CD4-positive, alpha-beta T cell (primary cell): ENCODE measurements at places on chromosomes 7 and 10.

DNA sequence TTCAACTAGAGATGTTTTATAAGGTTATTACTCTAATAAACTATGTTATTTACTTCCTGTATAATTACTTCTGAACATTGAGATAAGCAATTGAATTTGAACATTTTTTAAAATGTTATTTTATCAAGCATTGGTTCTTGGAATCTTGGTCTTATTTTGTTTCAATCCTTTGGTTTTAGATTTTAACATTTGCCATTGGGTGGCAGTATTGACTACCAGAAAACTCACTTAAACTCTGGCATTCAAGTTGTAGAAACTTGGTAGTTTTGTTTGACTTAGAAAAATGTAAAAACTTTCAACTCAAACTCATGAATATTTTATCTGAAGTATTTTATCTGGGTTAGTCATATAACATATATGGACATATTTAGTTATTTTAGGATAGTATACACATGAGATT lies 48.1 kb downstream of the ATRNL1 start:
- DNase-seq = no peak

DNA sequence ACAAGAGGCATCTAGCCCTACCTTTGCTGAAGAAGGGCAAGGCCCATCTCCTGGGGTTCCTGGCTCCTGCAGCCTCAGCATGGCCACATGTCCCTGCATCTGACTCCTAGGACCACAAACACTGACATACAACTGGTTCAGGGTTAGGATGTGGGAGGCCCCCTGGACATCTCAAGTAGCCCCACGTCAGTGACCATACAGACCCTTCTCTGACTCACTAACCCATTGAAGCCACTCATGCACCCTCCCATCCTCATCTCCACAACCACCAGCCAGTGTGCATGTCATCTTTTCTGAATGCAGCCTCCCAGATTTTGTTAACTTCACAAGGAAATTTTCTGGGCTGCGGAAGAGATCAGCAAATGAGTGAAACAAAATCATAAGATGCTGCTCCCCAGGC lies 18.2 kb downstream of the TMEM176B start:
- no peak for DNase-seq

GRCh38 chr7:123054357-123055133 lies 59.0 kb upstream of the TAS2R16 start:
- no peak for DNase-seq

- DNase-seq = no peak
These were observed 89.2 kb downstream of the WDR11 start for GRCh38 chr10:120940299-120940900.

- DNase-seq = no peak
These were observed 287.8 kb downstream of the PHF14 start for GRCh38 chr7:11261470-11261869.

DNA sequence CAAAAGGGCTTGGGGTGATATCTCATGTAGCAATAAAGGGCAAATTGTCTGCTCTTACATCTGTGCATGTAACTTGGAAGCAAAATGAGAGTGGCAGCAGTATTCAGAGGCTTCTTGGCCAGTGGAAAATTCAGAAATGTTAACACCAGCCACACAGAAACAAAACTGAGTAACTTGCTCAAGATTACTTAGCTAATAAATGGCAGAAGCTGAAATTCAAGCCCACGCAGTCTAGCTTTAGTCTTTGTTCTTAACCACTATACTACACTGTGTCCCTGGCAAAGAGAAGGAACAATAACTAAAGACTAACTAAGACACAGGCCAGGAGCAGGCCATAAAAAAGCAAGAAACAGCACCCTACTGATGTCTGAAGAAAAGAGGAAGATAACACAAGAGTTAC lies 185.9 kb upstream of the ASAH2 start:
- DNase-seq = no peak

- no peak for DNase-seq
These were observed 38.7 kb downstream of the GLI3 start for GRCh38 chr7:42198296-42198695.

GRCh38 chr10:125982260-125982948 lies 86.0 kb downstream of the FANK1 start:
- DNase-seq = no peak

DNA sequence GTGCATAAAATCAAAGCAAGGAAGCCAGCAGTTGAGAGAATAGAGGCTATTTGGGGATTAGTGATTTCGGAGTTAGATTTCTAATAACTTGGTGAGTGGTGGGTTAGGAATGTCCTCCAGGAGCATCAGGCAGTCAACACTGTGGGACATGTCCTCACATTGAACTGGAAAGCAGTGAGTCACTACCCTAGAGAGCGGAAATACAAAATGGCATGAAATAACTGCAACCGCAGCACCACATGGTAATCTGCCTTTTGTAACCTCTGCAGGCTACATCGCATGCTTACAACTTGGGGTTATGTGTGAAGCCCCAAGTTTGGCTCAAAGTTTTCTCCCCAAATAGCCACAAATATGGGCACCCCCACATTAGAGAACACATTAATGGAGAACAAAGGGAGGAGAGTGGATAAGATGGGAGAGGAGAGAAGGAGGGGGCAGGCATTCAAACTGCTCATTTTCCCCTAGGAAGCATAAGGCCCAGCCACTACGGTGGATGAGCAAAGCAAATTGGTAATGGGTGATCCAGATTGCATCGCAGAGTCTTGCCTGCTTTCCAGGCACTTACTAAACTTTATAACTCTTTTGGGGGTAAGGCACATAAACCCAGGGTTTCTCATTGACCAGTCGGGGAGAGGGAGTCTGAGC lies 22.0 kb upstream of the SLF2 start:
- DNase-seq = no peak

- no peak for DNase-seq
These were observed 8.1 kb upstream of the POLD2 start for GRCh38 chr7:44131173-44132029.
